ENCODE measurements at places on chromosomes 11 and 22.

- DNase-seq: no peak
These were observed 940.0 kb downstream of the BRD1 start for GRCh38 chr22:48887394-48888332.

GRCh38 chr22:24033731-24034130, 22.6 kb downstream of the CABIN1 start:
- DNase-seq: no peak

GRCh38 chr11:17277024-17277584, 565 bp downstream of the NUCB2 start:
- DNase-seq: peak; percentile 65

GRCh38 chr22:40211476-40212054, 33.8 kb downstream of the TNRC6B start:
- DNase-seq: no peak

GRCh38 chr22:20117633-20118299, 740 bp upstream of the TRMT2A start:
- peak; percentile 8 for DNase-seq

- DNase-seq: no peak
These were observed 196.2 kb downstream of the SOX6 start for GRCh38 chr11:16160146-16160545.

- DNase-seq: no peak
These were observed 4.0 kb upstream of the FCHSD2 start for GRCh38 chr11:73145986-73146575.

DNA sequence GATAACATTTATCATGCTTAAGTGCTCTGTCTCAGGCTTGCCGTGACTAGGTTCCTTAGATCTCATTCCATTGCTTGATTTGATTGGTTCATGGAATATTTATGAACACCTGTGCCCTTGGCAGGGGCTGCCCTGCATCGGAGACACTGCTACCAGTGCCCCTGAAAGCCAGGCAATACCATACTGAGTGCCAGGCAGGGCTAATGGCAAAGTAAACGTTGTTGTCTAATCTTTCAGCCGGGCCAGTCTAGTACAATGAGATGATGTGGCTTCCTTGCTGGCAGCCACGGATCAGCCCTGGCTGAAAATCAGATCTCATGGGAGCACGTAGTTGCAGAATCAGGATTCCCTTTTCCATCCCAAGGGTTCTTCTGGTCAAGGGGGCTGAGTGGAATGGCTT, 5.0 kb upstream of the PGA3 start:
- DNase-seq: no peak

DNA sequence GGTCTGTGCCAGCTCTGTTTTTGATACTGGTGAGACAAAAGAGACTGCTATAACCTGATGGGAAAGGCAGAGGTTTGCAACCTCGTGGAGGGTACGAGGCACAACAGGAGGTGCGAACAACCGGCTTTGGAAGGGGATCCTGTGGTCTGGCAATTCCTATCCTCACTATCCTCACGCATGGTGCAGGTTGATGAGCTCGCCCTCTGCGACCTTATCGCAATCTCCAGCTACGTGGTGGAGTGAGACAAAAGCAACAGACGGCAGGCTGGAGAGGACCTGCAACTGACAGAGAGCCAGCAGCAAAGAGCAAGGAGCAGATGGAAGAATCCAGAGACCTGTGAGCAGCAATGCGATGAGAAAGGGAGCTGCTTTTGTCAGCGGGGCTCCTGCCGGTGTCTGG, 47.3 kb upstream of the TSKU start:
- DNase-seq: no peak

DNA sequence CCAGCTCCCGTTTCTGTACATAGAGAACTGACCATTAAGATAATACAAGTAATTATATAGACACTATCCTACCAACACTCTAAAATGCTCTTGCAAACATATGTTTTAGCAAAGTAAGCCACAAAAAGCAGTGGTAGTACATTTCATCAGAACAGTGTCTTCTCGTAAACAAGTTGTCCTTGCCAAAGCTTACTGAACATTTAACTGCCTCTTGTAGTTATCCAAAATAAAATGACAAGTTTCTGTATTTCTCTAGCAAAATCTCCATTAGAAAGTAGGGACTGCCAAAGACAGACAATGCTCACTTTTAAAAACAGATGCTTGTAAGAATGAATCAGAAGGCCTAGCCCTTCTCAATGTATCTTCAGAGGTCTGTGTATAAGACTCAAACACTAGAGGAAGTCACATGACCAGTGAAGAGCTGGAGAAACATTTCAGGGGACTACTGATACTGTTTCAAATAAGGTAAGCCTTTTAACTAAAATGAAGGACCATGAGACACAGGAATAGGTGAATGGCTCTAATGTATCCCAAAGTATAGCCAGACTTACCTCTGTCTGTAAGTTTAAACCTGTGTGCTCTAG, 7.8 kb upstream of the ZC3H12C start:
- DNase-seq: no peak

GRCh38 chr22:43996981-43997265, 27.2 kb upstream of the PARVB start:
- no peak for DNase-seq

- no peak for DNase-seq
These were observed 7.1 kb downstream of the RCOR2 start for GRCh38 chr11:63909591-63910506.

GRCh38 chr22:30646518-30647160, 11.1 kb downstream of the SLC35E4 start:
- DNase-seq: no peak

GRCh38 chr11:87347854-87348253, 310.1 kb downstream of the TMEM135 start:
- DNase-seq: no peak

DNA sequence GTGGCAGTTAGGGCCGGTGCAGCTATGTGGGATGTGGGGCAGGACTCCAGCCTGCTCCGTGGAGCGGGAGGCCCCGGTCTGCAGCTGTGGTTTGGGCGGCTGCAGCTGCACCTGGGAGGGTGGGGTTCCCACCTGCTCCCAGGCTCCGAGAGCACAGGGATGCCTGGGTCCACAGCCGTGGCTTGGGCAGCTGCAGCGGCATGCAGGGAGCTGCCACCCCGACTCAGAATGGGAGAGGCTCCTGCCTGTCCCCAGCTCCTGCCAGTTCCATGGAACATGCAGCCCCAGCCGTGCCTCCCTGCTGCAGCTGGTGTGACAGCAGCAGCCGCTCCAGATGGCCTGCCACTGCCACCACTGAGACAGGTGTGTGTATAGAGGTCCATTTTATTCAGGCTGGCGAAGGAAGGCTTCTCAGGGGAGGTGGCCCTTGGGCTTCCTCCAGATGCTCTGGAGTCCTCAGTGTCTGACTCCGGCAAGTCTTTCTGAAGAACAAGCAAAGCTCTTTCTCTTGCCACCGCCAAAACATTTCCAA, 21.8 kb upstream of the UPK3A start:
- peak; percentile 36 for DNase-seq

- DNase-seq: no peak
These were observed 197.5 kb downstream of the IGLL1 start for GRCh38 chr22:23382428-23383218.

- peak; percentile 24 for DNase-seq
These were observed 2.9 kb downstream of the MUC2 start for GRCh38 chr11:1077417-1078119.

DNA sequence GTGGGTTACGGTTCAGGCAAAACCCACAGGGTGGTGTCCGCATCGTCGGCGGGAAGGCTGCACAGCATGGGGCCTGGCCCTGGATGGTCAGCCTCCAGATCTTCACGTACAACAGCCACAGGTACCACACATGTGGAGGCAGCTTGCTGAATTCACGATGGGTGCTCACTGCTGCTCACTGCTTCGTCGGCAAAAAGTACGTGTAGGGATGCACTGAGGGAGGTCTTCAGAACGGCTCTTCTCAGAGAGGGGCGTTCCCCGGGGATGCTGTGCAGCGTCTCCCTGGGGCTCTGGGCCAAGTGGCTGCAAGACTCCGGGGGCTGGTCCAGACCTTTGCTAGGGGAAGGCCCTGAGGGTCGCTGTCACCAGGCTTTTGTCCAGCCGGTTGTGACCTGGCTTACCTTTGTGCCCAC, 1.3 kb downstream of the ACR start:
- no peak for DNase-seq

- no peak for DNase-seq
These were observed 13.1 kb downstream of the C1QTNF6 start for GRCh38 chr22:37174964-37175363.

GRCh38 chr11:64791781-64792291, 11.2 kb downstream of the MAP4K2 start:
- no peak for DNase-seq

DNA sequence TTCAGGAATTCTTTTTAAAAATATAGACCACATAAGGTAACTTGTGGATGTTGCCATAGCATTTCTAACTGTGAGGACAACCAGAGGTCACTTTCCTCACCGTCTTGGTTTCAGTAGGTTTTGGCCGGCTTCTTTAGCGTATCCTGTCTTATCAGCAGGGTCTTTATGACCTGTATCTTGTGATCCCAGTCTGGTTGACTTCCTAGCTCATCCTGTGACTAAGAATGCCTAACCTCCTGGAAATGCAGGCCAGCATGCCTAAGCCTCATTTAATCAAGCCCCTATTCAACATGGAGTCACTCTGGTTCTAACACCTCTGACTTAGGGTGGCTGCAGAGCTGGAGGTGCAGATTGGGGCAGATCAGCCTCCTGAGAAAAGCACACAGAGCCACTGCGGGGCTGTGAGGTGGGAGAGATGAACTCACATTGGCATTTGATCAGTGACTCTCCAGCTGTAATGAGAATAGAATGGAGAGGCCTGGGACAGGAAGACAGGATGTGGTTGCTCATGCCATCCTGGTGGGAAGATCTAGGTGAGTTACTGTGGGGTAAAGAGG, 41.1 kb upstream of the TOP3B start:
- no peak for DNase-seq

DNA sequence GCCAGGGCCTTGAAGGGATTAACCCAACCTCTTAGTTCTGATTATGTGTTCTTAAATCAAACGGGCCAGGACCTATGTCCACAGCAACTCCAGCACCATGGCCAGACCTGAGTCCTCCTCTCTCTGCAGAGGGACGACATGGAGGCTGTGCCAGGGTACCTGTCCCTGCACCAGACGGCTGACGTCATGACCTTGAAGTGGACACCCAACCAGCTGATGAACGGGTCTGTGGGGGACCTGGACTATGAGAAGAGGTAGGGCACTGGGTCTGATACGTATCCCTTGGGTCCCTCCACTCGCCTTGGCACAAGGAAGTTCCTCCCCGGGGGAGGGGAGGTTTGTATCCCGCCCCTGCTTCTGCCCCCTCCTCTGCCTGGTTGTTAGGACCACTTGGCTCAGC, 53.6 kb downstream of the SGSM1 start:
- DNase-seq: no peak

- no peak for DNase-seq
These were observed 38.6 kb upstream of the LMO2 start for GRCh38 chr11:33930317-33931021.

DNA sequence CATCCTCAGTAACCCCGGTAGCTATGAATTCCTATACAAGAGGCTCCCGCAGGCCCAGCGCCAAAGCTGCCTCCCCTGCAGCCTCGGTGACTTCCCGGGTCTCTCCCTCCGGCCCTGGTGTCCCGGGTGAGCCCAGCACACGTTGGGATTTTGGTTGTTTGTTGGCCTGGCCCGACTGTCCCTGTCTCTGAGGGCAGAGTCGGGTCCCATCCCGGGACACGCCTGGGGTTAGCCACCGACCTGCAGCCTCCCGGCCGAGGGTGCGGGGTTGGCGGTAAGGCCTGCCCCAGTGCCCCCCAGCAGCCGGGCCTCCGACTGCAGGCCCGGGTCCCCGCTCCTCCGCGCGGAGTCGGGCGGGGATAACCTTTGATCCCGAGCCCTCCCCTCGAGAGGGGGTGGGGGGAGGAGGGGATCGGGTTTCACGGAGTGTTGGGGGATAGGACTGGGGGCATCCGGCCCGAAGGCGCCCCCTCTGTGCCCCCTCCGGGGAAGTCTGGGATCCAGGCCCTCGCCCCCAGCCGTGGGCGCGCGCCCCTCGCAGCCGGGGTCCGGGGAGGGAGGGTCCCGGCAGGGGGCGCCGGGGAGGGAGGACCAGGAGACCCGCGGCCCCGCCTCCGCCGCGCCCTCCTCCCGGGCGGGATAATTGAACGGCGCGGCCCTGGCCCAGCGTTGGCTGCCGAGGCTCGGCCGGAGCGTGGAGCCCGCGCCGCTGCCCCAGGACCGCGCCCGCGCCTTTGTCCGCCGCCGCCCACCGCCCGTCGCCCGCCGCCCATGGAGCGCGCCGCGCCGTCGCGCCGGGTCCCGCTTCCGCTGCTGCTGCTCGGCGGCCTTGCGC, at the start of gene FBLN1:
Gene FBLN1, plus strand, starts transcription at position 669 of the 835 bp plus-strand sequence. Its CDS starts 103 bp downstream, at position 772.
- peak; percentile 63 for DNase-seq

DNA sequence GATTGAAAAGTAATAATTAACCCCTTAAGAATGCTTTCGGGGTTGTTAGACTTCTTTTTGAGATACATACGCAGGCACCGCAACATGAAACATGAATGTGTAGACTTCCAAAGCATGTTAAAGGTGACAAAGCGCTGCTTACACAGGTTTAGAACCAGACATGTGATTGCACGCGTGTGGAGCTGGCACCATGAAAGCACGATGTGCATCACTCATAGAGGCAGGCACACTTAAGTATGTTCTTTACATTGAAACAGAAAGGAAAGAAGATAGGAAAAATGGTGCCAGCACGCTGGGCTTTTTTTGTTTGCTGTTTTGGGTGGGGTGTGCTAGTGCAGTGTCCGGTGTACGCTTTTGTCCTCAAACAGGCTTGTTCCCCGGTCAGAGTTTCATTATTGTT, 83.6 kb upstream of the PPARA start:
- no peak for DNase-seq

DNA sequence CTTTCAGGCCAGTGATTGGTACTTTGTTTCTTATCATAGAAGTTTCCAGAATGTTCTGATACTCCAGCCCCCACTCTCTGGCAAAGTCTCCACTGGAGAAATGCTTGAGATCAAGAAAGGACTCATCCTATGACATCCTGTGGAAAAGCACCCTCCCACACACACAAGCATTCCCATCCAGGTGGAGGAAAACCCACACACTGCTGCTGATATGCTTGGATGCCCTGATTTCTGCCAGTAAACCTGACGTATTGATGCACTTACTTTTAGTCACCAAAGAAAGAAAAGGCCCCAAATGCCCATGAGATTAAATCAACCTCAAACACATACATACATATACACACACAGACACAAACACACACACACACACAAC, 9.2 kb upstream of the SLC5A12 start:
- DNase-seq: no peak

DNA sequence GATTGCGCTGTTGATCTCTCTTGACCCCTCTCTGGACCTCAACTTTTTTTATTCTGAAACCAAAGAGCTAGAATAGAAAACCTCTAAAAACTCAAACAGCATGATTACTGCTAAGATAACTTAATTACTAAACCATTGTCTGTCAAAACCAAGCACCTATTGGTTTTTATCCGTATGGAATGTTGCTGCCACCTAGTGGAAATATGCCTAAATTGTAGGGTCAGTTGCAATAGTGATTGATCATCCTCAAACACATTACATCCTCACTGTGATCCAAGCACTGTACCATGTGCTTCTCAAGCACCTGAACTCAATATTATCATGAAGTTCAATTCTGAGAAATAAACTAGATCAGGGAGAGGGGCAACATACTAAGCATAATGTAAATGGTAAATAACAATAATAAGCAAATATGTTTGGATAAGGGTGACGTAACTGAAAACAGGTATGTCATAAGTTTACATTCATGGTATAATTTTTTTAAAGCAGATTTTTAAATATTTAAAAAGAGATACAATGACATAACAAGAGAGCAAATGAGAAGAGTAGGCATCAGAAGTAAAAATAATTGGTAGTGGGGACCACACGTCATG, 3.8 kb upstream of the OR5A2 start:
- peak; percentile 51 for DNase-seq

- no peak for DNase-seq
These were observed 13.8 kb downstream of the LIF start for GRCh38 chr22:30232716-30233218.

GRCh38 chr11:114064216-114064615, 4.7 kb downstream of the ZBTB16 start:
- no peak for DNase-seq

All from NCI-H146 (cell line).